C1 segment of cervical spinal cord (tissue), 14 donors: ENCODE measurements at places on chromosomes 6 and 20.
A peak's percentile ranks its signal among the peaks of the same experiment; 100 is the strongest.

DNA sequence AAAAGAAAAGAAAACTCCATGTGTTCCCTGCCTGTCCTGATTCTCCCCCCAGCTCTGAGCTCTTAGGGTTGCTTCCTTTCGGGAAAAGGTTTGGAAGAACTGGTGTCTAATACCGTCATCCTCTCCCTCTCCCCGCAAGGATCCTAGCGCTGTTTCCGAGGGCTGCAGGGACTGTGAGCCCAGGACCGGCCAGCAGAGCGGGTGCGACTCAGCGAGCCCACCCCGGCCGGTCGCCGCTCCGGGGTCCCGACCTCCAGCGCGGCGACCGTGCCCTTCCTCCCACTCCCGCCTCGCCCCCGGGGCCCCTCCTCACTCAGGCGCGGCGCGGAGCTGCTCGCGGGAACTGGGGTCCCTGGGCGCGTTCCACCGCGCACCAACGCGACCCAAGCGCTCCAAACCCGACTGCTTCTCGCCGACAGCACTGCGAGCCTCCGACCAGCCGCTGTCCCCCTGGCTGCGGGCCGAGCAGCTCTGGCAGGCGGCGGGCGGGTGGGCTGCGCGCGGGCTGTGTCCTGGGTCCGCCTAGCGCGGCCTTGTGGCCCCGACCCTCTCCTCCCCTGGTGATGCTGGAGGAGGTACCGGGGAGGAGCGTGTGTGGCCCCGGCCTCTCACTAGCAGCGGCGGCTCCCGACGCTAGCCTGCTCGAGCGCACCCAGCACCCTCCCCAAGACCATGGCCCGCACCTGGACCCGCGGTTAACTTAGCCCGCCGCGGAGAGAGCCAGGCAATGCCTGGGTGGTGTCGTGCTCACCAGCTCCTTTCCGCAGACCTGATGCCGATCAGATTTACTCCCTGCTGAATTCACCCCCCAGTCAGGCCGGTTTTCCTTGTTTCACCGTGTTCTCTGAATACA lies at the start of gene PLA2G7:
PLA2G7 (minus strand) TSS at position 509 of the 853 bp plus-strand sequence. CDS start 12,484 bp downstream, outside the sequence.
- no peak for DNase-seq

- DNase-seq, result no peak
These were observed 686.6 kb upstream of the GJE1 start for GRCh38 chr6:141445928-141446628.

DNA sequence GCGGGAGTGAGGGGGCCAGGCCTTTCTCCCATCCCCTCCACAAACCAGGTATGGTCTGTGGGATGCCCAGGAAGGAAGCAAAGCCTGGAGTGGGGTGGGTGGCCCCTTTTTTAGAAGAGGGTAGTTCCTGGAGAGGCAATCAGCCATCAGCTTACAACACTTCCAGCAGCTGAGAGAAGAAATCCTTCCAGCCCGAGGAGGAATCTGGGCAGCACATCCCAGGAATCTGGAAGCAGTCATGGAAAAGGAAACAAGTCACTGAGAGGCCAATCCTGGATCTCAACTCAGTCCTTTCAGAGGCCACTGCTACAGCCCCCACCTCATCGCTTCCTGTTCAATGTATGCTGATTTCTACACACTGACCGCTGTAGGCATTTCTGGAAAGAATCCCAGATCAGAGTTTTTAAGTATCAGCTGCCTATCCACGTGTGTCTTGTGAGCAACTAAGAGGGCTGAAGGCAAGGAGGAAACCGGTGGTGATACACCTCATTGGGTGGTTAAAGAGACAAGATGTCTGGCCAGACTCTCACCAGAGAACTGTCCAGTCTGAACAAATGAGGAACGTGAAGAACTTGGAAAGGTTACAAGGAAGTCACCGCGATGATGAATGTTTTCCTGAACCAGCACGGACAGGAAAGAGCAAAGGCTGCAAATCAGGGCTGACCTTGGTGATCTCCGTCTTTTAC lies 92.9 kb upstream of the SHLD1 start:
- DNase-seq, result no peak

GRCh38 chr6:169800668-169801395 lies 49.4 kb downstream of the ERMARD start:
- DNase-seq, result peak; percentile 29

DNA sequence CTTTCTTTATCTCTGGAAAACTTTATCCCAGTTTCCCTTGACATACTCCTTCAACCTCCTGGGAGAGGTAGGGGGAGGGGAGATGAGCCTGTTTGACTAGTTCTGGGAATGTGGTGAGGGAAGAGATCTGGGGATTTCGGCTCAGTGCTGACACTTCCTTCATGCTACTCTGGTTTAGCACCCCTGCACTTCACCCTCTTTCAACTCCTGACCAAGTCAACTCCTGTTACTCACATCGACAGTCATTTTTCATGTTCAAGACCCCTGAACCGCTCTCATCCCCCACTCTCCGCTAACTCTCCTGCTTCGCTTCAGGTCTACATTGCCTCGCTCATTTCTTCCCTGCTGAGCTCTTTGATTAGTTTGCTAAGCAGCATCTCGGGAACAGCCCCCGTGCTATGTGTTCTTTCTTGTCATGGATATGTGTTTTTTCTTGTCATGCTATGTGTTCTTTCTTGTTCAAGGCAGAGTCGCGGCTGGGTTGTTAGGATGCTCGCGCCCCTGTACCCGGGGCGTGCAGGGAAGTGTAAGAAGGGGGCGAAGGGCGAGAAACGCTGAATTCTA lies 16.6 kb upstream of the TRIM27 start:
- peak; percentile 51 for DNase-seq

- no peak for DNase-seq
These were observed 227.2 kb downstream of the EPM2A start for GRCh38 chr6:145508107-145508506.

GRCh38 chr20:8756410-8756809 lies 312.5 kb upstream of the PLCB4 start:
- peak; percentile 17 for DNase-seq

DNA sequence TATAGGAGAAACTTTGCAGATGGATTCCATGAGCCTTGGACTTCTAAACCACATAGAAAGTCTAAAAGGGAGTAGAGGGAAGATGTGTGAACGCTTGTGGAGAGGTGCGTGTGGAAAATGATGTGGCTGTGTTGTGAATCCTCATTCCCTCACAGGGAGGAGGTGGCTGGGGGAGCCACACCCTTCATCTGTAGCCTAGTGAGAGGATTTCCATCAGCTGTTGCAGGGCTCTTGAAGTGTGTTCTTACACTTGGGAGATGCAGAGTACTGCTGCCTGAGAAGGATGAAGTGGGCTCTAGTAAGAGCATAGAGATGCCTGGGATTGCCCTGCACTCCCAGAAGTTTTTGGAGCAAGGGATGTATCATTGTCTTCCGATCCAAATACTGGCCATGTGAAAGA lies 279.6 kb downstream of the QKI start:
- DNase-seq, result no peak

GRCh38 chr20:7770046-7770445 lies 170.2 kb downstream of the HAO1 start:
- DNase-seq, result no peak

GRCh38 chr6:89221129-89221528 lies 4.0 kb upstream of the GABRR1 start:
- no peak for DNase-seq

DNA sequence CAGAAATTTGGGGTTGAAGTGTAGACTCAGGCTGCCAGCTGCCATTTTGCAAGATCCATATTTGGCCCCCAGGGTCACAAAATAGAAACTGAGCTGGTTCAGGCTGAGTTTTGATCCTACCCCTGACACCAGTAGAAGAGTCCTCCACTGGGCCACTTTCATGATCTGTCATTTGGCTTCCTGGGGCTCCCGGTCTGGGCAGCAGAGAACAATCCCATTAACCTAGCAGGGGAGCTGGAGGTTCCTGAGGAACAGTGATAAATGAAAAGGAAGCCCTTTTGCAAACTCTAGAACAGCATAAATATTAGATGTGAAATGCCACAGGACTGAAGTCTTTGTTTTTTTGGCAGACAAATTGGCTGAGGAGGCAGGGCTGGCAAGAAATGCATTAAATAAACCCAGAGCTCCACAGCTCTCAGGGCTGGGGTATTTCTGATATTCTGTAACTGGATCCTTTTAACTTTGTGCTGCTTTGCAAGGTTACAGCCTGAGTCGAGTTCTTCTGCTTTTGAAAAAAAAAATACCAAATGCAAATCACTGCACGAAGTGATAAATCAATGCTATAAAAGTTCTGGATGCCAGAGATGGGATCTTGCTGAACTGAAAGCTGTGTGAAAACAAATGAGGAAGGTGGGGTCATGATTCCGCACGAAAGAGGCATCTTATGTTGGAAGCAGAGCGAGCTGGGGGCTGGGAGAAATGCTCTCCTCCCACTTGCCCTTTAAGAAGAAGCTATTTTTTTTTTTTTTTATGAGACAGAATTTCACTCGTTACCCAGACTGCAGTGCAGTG lies 64.4 kb downstream of the SULF2 start:
- DNase-seq, result no peak

DNA sequence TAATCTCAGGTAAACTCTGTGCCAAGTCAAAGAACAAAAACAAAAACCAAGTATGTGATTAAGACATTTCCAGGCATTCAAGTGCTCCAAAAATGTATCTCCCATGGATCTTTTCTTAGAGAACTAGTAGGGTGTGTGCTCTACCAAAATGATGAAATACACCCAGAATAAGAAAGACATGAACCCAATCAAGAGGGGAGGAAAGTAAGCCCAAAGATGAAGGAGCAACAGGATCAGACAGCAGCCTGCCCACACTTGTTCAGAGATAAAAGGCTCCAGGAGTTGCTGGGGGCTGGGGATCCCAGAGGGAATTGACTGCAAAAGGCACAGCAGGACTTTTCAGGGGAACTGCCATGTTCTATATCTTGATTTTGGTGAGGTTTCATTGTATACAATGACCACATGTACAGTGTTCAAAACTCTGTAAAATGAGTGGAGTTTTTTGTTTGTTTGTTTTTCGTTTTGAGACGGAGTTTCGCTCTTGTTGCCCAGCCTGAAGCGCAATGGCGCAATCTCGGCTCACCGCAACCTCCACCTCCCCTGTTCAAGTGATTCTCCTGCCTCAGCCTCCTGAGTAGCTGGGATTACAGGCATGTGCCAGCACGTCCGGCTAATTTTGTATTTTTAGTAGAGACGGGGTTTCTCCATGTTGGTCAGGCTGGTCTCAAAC lies 24.4 kb downstream of the GCM1 start:
- DNase-seq, result no peak
